ENCODE measurements at places on chromosomes 7 and 10.

DNA sequence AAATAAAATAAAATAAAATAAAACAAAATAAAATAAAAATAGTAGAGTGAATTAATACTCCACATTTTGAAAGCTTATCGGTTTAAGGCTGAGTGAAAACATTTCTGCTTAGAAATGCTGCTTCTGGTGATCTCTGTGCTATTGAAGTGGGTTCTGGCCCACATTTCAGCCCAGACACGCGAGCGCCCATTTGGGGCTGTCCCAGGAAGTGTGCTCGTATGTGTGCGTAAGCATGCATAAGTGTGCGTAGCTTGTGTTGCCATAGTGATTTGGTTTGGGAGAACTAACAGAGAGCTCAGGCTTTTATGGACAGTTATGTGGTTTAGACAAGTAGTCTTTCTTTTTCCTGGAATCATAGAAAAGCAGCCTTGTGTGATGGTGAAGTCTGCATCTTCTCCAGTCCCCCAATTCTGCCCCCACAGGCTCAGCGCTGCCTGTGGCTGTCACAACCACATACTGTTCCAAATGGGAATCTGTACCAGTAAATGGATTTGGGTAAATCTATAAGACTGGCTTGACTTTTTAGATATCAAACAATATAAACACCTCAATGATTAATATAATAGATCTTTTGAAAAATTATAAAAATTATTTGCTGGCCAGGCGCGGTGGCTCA lies 29.8 kb upstream of the PURB start:
- peak; percentile 64 for DNase-seq
- H3K4me3 ChIP-seq: no peak overlapping the region
- no peak overlapping the region for H3K27ac ChIP-seq
- H3K4me1 ChIP-seq: peaks cover 4% of the 10 kb centered on the region

DNA sequence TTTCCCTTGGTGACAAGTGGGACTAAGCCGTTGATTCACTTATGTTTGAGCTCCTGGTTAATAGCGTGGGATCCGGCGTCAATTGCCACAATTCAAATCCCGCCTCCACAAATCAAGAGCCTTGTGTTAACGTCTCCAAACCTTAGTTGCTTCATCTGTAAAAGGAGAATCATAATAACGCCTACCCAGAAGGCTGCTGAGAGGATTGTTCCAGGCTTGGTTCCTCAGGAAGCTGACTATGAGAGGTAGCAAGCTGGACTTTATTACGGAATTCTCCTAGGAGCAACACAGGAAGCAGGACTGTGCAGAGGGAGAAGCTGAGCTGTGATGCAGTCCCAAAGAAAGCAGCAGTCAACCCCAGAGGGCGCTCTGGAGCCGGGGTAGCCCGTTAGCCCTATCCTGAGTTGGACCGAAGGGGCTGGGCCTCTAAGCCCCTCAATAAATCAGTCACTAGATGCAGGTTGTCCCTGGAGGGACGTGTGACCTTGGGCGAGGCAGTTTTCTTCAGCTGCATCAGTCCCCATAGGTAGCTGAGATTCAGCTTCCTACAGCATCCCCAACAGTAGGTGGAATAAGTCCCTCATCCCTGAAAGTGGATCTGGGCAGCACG lies 6.9 kb upstream of the BAG3 start:
- no peaks in the 10 kb centered on the region for H3K36me3 ChIP-seq
- H3K27ac ChIP-seq: no peak overlapping the region
- no peaks in the 10 kb centered on the region for H3K4me1 ChIP-seq
- H3K27me3 ChIP-seq: no peaks in the 10 kb centered on the region

DNA sequence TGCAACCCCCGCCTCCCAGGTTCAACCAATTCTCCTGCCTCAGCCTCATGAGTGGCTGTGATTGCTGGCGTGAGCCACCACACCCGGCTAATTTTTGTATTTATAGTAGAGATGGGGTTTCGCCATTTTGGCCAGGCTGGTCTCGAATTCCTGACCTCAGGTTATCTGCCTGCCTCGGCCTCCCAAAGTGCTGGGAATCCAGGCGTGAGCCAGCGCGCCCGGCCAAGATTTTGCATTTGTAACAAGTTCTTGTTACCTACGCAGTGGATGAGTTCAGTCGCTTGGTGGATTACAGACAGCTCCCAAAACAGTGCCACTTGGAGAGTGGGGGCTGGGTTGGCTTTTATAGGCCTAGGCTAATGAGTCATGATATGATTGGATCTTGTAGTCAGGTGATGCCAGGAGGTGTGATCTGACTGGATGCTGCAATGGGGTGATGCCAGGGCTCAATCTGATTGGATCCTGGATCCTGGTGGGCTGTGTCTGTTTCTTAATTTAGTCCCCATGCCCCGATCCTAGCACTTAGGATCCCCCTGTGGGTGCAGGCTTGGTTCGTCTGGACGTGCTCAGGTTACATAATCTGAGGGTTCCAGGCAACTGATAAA lies 20.3 kb downstream of the SBDS start:
- no peaks in the 10 kb centered on the region for H3K27me3 ChIP-seq
- H3K36me3 ChIP-seq: no peaks in the 10 kb centered on the region
- no peak overlapping the region for H3K4me3 ChIP-seq
- no peak overlapping the region for H3K27ac ChIP-seq
- no peak for DNase-seq

DNA sequence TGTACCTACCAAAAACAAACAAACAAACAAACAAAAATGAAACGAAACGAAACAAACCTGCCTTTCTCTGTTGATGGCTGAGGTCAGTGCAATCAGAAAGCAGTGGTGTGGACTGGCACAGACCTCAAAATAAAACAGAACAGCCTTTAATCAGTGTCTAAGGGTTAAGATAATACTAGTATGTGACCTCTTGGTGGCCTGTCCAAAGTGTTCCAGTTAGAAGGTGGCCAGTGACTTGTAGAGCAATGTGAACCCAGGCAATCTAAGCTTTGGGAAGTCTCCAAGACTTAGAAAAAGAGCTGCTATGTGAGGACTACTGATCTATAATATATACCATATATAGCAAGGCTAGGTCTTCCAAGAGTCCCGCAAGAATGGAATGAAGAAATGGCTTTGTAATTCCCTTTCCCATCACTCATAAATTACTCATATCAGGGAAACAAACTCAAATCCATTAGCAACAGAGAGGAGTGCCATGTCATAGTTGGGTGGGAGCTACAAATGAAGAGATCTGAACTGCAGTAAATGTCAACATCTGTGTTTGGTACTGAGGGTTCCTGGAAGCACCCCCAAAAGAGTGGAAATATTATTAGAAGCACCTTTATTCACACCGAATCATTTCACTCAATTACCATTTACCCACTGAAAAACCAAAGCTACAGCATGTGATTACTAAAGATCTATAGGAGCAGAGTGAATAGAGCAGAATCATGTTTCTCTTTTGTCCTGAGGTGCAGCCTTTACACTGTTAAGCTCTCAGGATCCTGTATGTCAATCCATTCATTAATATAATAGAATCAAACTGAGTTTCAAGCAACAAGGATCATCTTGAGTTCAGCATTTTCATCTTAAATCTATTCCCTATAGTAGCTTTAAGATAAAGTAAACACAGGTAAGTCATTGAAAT lies 28.0 kb downstream of the ABLIM1 start:
- H3K27me3 ChIP-seq: no peaks in the 10 kb centered on the region
- H3K4me3 ChIP-seq: no peak overlapping the region
- DNase-seq: no peak

DNA sequence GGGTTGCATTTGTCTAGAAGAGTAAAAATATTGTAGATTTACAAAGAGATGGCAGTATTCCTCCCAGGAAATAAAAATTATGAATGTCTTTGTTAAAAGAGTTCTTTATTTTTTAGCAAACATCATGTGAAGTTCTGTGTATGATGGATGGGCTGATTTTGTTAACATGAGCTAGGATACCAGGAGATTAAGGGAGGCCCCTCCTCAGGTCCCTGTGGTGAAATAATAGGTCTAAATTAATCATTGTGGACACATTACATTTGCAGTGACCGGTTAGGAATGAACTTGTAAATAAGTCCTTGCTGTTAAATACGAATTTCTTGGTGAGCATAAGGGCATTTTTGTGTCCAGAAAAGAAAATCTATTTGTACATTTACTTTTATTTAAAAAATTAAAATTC lies 339.4 kb upstream of the PHF14 start:
- H3K27ac ChIP-seq: no peak overlapping the region
- no peaks in the 10 kb centered on the region for H3K36me3 ChIP-seq
- no peaks in the 10 kb centered on the region for H3K27me3 ChIP-seq
- no peaks in the 10 kb centered on the region for H3K4me1 ChIP-seq
- no peak overlapping the region for H3K4me3 ChIP-seq

- H3K27ac ChIP-seq: no peak overlapping the region
- no peaks in the 10 kb centered on the region for H3K36me3 ChIP-seq
- no peak overlapping the region for H3K4me3 ChIP-seq
- no peaks in the 10 kb centered on the region for H3K27me3 ChIP-seq
- DNase-seq: no peak
- no peaks in the 10 kb centered on the region for H3K4me1 ChIP-seq
These were observed 273.9 kb upstream of the ADARB2 start for GRCh38 chr10:2011106-2011716.

GRCh38 chr7:81404669-81405068 lies 365.2 kb downstream of the HGF start:
- no peaks in the 10 kb centered on the region for H3K4me1 ChIP-seq
- no peak overlapping the region for H3K27ac ChIP-seq
- no peak overlapping the region for H3K4me3 ChIP-seq
- no peak for DNase-seq
- H3K27me3 ChIP-seq: no peaks in the 10 kb centered on the region
- no peaks in the 10 kb centered on the region for H3K36me3 ChIP-seq

- DNase-seq: no peak
- no peak overlapping the region for H3K27ac ChIP-seq
- no peaks in the 10 kb centered on the region for H3K27me3 ChIP-seq
- no peaks in the 10 kb centered on the region for H3K36me3 ChIP-seq
These were observed 21.4 kb upstream of the SMC3 start for GRCh38 chr10:110546077-110546476.

- no peaks in the 10 kb centered on the region for H3K27me3 ChIP-seq
- DNase-seq: no peak
- H3K36me3 ChIP-seq: no peaks in the 10 kb centered on the region
- no peak overlapping the region for H3K27ac ChIP-seq
- H3K4me3 ChIP-seq: no peak overlapping the region
These were observed 8.0 kb downstream of the CCDC186 start for GRCh38 chr10:114166043-114166442.

DNA sequence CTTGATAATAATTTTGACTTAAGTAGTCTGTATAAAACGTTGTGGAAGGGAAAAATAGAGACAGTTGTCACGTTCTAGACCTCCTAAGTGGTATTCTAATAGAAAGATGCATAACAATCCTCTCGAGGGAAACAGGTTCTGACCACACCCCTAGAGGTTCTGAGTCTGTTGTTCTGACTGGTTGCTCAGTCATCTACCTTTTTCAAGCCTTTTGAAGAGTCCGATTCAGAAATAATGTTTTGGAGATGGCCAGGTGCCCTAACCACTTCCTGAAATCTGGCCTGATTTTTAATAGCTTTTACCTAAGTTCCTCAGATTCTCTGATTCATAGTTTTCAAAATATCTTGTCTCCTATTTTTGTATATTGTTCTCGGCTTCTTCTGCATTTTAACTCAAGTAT lies 175.6 kb downstream of the HDAC9 start:
- DNase-seq: no peak
- no peaks in the 10 kb centered on the region for H3K27me3 ChIP-seq
- no peaks in the 10 kb centered on the region for H3K4me1 ChIP-seq
- no peak overlapping the region for H3K4me3 ChIP-seq
- H3K36me3 ChIP-seq: peaks cover 2% of the 10 kb centered on the region
- H3K27ac ChIP-seq: no peak overlapping the region

DNA sequence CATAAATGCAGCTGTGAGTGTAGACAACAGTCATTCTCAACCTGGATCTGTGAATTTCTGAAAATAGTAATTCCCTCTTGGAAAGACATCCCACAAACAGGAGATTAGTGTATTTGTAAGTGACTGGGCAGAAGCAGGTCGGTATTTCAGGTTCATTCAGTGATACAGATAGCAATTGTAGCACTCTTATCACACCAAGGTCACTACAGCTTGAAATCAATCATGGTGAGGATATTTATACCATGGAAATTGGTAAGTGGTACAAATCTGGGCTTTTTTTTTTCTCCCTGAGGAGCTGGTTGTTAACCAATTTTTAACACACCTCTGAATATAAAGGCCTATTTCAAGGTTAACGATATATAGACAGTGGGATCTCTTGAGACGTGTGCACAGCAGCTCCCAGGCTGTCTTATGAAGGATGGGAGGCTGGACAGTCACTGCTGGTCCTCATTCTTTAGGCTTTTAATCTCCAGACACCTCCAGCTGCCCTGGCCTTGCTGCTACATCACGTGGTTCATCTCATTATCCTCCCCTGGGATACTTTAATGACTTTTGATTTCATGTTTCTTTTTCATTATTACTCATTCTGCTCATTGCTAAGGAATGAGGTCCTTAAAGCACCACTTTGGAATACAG lies 87.1 kb downstream of the ITGA8 start:
- no peak for DNase-seq
- no peaks in the 10 kb centered on the region for H3K36me3 ChIP-seq
- H3K4me1 ChIP-seq: no peaks in the 10 kb centered on the region
- H3K4me3 ChIP-seq: no peak overlapping the region
- no peak overlapping the region for H3K27ac ChIP-seq

- no peaks in the 10 kb centered on the region for H3K36me3 ChIP-seq
- H3K27me3 ChIP-seq: no peaks in the 10 kb centered on the region
- H3K4me3 ChIP-seq: no peak overlapping the region
- H3K27ac ChIP-seq: no peak overlapping the region
- no peaks in the 10 kb centered on the region for H3K4me1 ChIP-seq
These were observed 30.1 kb downstream of the NEUROD6 start for GRCh38 chr7:31310321-31310935.

DNA sequence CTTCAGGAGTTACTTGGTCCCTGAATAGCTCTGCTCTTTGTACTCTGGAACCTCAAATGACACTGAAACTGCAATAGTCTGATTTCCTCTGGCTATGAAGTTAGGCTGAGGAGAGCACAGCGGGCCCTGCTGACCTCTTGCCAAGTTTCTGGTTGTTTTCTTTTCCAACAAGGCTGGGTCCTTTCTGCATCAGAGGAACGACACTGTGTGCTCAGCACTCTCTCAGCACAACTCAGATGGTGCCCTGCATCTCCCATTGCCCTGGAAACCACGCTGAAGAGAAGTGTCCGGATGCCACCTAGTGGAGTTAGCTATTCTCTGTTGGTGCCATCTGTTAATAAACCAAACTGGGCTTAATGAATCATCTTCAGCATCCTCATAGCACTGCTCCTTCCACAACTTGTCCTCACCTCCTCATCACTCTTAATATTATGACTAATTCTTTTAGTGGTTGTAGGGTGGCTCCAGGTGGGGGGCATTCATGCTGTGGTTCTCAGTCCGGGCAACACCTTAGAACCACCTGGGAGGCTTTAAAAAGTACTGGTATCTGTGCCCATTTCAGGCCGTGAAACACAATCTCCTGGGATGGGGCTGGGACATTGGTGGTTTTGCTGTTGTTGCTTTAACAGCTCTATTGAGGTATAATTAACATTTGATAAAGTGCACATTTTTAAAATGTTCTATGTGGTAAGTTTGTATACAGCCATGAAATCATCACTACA lies 8.2 kb upstream of the EFCAB10 start:
- H3K4me3 ChIP-seq: no peak overlapping the region
- H3K27me3 ChIP-seq: no peaks in the 10 kb centered on the region
- DNase-seq: peak; percentile 81
- H3K27ac ChIP-seq: no peak overlapping the region
- no peaks in the 10 kb centered on the region for H3K36me3 ChIP-seq
- no peaks in the 10 kb centered on the region for H3K4me1 ChIP-seq
